Tibial nerve (tissue), 4 donors: ENCODE measurements at places on chromosomes 5 and 9. TPM values are rescaled to one million over a fixed set of nuclear protein-coding genes. Genes with fewer than 3 reads are reported as not detected.

DNA sequence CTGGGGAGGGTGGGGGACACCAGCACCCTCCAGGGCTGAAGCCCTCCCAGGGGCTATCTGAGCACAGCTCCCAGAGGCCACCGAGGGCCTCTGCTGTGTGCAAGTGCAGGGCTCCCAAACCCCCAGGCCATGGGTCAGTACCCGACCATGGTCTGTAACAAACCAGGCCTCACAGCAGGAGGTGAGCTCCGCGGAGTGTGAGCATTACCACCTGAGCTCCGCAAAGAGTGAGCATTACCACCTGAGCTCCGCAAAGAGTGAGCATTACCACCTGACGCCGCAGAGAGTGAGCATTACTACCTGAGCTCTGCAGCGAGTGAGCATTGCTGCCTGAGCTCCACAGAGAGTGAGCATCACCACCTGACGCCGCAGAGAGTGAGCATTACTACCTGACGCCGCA is 152.9 kb upstream of the IRX2 start:
- no peak for DNase-seq

GRCh38 chr9:108565651-108566378 is 290.0 kb downstream of the ACTL7B start:
- DNase-seq, result peak; percentile 30

GADD45G gene
- total RNA-seq, result 45.8 TPM

PARP8 gene
- 19.0 TPM for total RNA-seq

ENTPD2 gene
- total RNA-seq, result 21.0 TPM

SPINK4 gene
- not detected for total RNA-seq

DNA sequence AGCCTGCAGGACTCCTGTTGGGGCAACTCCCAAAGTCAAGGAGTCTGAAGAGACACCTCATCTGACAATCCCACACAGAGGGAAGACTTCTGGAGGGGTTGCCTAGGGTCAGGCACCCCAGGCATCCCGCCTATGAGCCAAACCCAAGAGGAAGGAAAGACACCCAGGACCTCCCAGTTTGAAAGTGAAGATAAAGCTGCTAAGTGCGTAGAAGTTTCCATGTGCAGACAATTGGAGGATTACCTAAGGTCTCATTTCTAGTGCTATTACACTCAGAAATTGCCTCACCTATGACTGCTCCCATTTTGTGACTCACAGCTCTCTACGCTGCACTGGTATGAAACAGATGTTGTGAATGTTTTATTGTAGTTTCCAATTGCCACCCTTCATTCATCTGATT is 322.9 kb downstream of the SLIT3 start:
- DNase-seq, result no peak

SLC36A3 gene
- total RNA-seq, result not detected

GRCh38 chr9:108709997-108710396 is 145.8 kb downstream of the ACTL7B start:
- no peak for DNase-seq

IL9 gene
- total RNA-seq, result not detected

DNA sequence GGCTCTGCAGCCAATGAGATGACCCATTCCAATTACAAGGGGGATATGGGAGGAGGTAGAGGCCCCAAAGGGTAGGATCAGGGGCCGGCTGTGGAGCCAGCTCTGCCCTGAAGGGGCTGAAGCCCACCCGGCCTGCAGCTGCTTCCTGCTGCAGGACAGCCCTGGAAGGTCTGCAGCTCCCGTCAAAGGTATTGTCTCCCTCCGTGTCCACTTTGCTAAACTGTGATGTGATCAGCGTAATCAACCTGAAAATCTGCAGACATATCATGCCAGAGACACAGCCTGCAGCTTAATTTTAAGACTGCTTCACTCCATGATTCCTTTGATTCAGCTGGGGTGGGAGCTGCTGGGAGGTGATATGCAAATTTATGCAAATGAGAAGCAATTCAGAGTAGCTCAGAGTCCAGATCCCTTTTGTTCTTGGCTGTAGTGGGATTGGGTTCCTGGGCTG is 90.7 kb downstream of the GADD45G start:
- no peak for DNase-seq

DNA sequence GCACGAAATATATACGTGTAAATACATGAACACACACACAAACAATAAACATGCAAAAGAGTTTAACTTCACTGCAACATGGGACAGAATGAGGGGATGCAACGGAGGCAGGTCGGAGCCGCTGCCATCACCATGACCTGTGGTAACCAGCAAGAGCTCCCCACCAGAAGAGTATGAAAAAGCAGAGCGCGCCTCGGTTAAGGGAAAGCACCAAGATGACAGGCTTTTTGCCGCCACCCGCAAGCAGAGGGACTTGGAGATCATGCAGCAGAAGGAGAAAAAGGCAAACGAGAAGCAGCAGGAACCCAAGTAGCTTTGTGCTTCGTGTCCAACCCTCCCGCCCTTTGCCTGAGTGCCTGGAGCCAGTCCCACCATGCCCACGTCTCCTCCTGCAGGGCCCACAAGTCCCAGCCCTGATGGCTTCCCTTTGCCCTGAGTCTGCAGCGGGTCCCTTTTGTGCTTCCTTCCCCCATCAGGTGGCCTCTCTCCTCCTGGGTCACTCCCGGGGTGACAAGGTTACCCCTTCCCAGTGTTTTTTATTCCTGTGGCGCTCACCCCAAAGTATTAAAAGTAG is 13.8 kb downstream of the WHRN start:
- DNase-seq, result no peak

DNA sequence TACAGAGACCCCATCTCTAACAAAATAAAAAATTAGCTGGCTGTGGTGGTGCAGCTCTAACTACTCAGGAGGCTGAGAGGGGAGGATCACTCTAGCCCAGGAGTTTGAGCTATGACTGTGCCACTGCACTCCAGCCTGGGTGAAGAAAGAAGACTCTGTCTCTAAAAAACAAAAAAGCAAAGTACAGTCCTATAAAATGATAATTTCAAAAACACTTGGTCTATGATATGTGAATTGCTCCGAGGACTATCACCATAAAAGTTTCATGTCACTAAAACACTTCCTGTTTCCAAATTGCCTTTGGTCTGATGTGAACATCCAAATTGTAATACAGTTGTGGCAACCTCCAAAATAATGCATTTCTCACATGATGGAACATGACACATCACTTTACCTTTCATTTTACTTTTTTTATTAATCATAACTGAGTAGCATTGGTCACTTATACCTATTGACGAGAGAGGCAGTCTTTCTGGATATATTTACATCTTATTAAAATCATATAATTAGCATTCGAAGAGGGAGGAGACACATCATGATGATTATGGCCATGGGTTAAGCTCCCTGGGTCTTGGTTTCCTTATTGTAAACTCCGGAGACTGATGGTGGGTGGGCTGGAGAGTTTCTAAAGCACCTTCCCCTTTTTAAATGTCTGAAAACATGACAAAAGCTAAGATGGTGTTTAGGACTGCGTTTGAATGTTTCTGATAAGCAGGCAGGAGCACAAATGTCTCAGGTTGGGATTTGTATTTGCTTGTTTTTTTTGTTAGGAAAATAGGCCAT is 25.8 kb upstream of the CD180 start:
- no peak for DNase-seq

GRCh38 chr5:5200133-5200532 is 60.0 kb downstream of the ADAMTS16 start:
- no peak for DNase-seq

PPP3R2 gene
- total RNA-seq, result not detected

- DNase-seq, result no peak
Measured at GRCh38 chr9:121185774-121186403, 15.8 kb downstream of the RAB14 start.

DNA sequence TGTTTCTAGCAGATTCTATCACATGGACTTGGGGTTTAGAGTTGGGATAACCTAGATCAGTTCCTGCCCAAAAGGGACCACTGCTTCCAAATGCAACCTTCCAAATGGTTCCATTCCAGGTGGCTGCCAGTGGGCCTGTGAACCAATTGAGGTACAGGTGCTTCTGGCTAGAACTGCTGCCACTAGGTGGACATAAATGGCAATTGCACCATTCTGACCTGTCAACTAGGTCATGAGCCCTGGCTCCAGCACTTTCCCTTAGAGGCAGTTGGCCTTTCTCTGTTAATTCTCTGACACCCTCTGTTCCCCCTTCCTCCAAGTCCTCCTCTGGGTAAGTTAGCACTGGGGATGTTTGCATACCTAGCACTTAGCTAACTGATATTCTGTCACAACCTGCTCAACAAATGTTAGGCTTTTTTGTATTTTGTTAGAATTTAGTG is 16.6 kb upstream of the HEMGN start:
- DNase-seq, result peak; percentile 8

DNA sequence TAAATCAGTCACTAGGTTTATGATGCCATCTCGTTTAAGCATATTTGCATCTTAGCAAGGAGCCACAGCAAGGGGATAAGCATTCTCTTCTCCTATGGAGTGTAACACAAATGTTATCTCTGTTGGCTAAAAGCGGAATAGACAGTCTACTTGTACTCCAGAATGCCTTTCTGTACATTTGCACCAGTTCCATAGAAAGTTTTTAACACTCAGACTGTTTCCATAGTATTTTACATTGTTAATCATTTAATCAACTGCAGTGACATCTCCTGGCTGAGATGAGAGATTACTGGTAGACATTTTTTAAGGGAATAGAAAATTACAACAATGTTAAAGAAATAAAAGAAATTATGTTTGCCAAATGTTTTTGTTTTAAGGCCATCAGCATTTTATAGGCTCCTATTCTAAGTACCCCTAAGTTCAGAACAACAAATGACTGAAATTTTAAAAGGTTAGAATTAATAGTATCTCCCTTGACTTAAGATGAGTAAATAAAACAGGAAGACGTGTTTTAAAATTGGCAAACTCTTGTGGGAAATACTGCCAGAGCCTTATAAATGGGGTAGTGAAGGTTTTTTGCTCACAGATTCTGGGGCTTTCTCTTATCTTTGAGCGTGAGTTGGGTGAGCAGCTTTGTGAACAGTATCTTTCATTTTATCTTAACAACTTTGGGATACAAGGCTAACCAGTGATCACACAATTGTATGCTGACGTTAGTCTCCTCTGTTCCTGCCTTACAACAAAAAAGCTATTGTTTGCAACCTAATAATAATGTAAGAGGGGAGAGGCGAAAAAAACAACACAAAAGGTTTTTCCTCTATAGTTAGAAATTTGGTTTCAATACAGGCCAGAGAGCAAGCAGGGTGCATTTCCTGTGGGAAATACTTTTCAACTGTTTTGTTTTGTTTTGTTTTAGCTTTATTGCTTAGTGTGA is 294.3 kb downstream of the FBXL7 start:
- DNase-seq, result no peak

ZFP62 gene
- 22.6 TPM for total RNA-seq

GDA gene
- total RNA-seq, result 1.3 TPM

GRCh38 chr9:114163517-114163951 is 8.2 kb downstream of the COL27A1 start:
- DNase-seq, result no peak

DNA sequence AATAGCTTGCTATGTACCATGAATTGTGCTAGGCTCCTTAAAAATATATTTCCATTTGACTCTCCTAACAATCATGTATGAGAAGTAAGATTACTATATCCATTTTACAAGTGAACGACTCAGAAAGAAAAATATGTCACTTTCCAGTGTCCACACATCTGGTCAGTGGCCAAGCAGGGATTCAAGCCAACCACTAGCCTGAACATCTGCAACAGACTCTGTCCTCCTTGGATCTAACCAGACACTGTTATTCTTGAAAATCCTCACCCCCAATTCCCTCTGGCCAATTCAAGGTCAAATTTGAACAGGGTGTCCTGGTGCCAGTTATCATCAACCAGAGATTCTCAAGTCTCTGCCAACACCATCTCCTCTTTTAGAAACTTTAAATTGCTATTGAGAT is 344.1 kb upstream of the WWC1 start:
- peak; percentile 68 for DNase-seq

NR6A1 gene
- 7.7 TPM for total RNA-seq

GZMA gene
- total RNA-seq, result 0.90 TPM

LHFPL2 gene
- total RNA-seq, result 48.9 TPM

PCDHB7 gene
- 4.4 TPM for total RNA-seq

CCNO gene
- total RNA-seq, result 0.30 TPM

DNA sequence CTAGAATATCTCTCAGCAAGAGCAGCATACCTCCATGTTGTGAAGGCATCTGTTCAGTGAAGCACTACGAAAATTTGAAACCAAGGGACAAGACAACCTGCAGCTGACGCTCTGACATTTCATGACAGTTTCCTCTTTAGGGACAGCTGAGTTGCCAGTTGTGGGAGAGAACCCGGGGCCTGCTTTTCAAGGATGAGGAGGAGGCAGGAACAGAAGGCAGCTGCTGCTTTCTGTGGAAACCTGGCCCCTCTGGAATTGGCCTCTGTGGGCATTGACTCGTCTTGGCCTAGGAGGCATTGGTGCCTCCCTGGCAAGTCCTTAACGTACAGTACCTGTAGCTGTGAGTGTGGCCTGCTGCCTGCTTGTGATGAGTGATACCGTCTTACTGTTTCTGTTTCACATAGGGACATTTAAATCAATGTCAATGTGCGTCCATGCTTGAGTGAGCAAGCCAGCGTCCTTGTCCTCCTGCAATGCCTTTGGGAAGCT is 21.6 kb downstream of the SLC46A2 start:
- no peak for DNase-seq

GRCh38 chr5:14627270-14627669 is 37.2 kb upstream of the OTULIN start:
- no peak for DNase-seq

ZNF367 gene
- total RNA-seq, result 2.5 TPM

GRCh38 chr5:81230416-81230815 is 2.7 kb upstream of the CKMT2 start:
- DNase-seq, result no peak

GRCh38 chr5:96615223-96615622 is 47.0 kb upstream of the CAST start:
- no peak for DNase-seq

- DNase-seq, result peak; percentile 61
Measured at GRCh38 chr5:14144586-14145434, 1.7 kb downstream of the TRIO start.

- DNase-seq, result no peak
Measured at GRCh38 chr9:82263619-82264018, 275.0 kb downstream of the SPATA31D1 start.

CATSPER3 gene
- total RNA-seq, result 1.3 TPM

- no peak for DNase-seq
Measured at GRCh38 chr9:98879094-98879962, 64.4 kb upstream of the COL15A1 start.

GRCh38 chr5:15968993-15969392 is 210.6 kb downstream of the MARCHF11 start:
- no peak for DNase-seq

UBAP1 gene
- 39.3 TPM for total RNA-seq
